ENCODE measurements at places on chromosomes 1 and 21. TPM values are rescaled to one million over a fixed set of nuclear protein-coding genes. Genes with fewer than 3 reads are reported as not detected.

DNA sequence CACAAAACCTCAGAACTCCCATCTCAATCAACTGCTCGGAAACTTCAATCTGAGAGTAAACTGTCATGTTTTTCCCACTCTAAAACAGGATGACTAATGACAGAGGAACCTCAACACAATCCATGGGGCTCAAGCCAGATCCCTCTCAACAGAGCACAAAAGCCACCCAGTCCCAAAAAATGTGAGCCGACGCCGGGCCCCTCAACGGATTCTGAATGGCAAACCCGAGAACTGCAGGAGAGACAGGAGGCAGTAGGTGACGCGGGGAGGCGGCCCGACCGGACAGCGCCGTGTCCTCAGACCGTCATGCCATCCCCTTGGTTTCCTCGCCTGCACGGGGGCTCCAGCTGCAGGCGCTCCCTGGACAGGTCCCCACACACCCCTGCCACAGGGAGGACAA, 53.4 kb downstream of the SSBP3 start:
- H3K27me3 ChIP-seq = no peaks in the 10 kb centered on the region
- no peak overlapping the region for H3K4me3 ChIP-seq
- H3K27ac ChIP-seq = no peak overlapping the region
- DNase-seq = peak; percentile 40

DNA sequence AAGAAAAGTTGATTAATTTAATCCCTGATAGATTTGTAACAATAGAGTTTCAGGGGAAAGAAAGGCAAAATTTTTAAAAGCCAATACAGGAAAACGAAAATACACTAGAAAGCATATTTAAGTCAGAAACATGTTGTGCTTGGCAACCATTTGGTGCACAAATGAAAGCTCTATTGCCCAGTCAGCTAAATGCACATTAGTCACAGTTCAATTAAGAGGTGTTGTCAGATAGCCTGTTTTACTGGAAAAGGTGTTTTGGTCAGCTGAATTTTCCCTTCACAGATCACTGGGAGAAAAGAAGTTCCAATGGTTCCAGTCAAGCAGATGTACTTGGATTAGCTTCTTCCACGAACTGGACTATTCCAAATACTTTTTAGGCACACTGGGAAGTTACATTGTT, 25.4 kb downstream of the RGS4 start:
- H3K4me3 ChIP-seq = no peak overlapping the region
- no peaks in the 10 kb centered on the region for H3K4me1 ChIP-seq
- no peak overlapping the region for H3K27ac ChIP-seq

GRCh38 chr1:97849345-97850340, 71.2 kb downstream of the DPYD start:
- no peaks in the 10 kb centered on the region for H3K36me3 ChIP-seq
- DNase-seq = no peak
- H3K27ac ChIP-seq = peak overlapping the region; percentile 9
- no peak overlapping the region for H3K4me3 ChIP-seq
- H3K27me3 ChIP-seq = no peaks in the 10 kb centered on the region

- H3K27ac ChIP-seq = peak overlapping the region; percentile 88
- no peak for DNase-seq
- H3K36me3 ChIP-seq = no peaks in the 10 kb centered on the region
Observed at GRCh38 chr1:150516050-150516591, 569 bp downstream of the FALEC start.

- no peaks in the 10 kb centered on the region for H3K27me3 ChIP-seq
- H3K27ac ChIP-seq = no peak overlapping the region
- no peak overlapping the region for H3K4me3 ChIP-seq
- peaks cover 10% of the 10 kb centered on the region for H3K4me1 ChIP-seq
- DNase-seq = no peak
- no peaks in the 10 kb centered on the region for H3K36me3 ChIP-seq
Observed at GRCh38 chr1:67540025-67540732, 110.0 kb upstream of the SERBP1 start.

- H3K27me3 ChIP-seq = no peaks in the 10 kb centered on the region
- no peaks in the 10 kb centered on the region for H3K4me1 ChIP-seq
- peaks cover 4% of the 10 kb centered on the region for H3K36me3 ChIP-seq
- no peak overlapping the region for H3K27ac ChIP-seq
- H3K4me3 ChIP-seq = no peak overlapping the region
Observed at GRCh38 chr1:153685544-153686340, 7.3 kb downstream of the NPR1 start.

Gene INSRR
- not detected for total RNA-seq

- no peak for DNase-seq
- H3K27ac ChIP-seq = no peak within 1 kb of the TSS
- no peaks in the 10 kb centered on the region for H3K36me3 ChIP-seq
- no peaks in the 10 kb centered on the region for H3K4me1 ChIP-seq
- H3K4me3 ChIP-seq = no peak within 1 kb of the TSS
Observed at GRCh38 chr1:196887515-196888239, at the start of gene CFHR4. Gene CFHR4 (plus strand): TSS chr1:196888052. CDS start chr1:196888151, 99 bp downstream.

- no peaks in the 10 kb centered on the region for H3K4me1 ChIP-seq
- no peaks in the 10 kb centered on the region for H3K27me3 ChIP-seq
- no peak overlapping the region for H3K4me3 ChIP-seq
- no peak for DNase-seq
- no peaks in the 10 kb centered on the region for H3K36me3 ChIP-seq
Observed at GRCh38 chr1:165823552-165824268, 3.7 kb upstream of the UCK2 start.

Gene C21orf58
- total RNA-seq = 2.3 TPM

GRCh38 chr1:29361686-29362085, 125.4 kb downstream of the PTPRU start:
- H3K4me3 ChIP-seq = no peak overlapping the region
- peaks cover 7% of the 10 kb centered on the region for H3K27me3 ChIP-seq
- H3K4me1 ChIP-seq = no peaks in the 10 kb centered on the region
- no peaks in the 10 kb centered on the region for H3K36me3 ChIP-seq
- no peak for DNase-seq

Gene S100A7
- not detected for total RNA-seq

- no peak for DNase-seq
- no peaks in the 10 kb centered on the region for H3K27me3 ChIP-seq
- H3K4me1 ChIP-seq = peaks cover 60% of the 10 kb centered on the region
- no peak overlapping the region for H3K4me3 ChIP-seq
Observed at GRCh38 chr1:39270368-39270767, 65.9 kb downstream of the MACF1 start.

Gene KCNN3
- 7.6 TPM for total RNA-seq

DNA sequence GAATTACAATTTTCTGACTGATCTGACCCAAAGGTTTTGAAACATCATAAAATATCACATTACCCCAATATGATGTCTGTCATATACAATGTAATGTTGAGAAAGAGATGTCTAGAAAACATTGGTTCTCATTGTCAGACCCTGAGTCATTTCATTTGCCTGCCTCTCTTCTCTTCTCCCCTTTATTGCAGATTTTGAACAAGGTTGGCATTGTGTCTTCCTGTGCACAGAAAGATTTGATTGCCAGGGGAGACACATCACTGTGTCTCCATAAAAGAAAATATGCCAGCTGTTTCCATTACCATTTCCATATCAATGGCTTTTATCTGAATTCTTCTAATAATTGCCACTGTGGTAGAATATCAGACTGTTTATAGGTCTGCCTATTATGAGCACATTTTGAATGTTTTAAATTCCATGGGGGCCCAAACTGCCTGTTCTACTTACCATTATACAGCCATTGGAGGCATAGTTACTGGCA, 65.6 kb downstream of the IFI44 start:
- no peaks in the 10 kb centered on the region for H3K27me3 ChIP-seq
- H3K4me1 ChIP-seq = no peaks in the 10 kb centered on the region
- H3K27ac ChIP-seq = no peak overlapping the region
- no peak for DNase-seq
- H3K36me3 ChIP-seq = no peaks in the 10 kb centered on the region

DNA sequence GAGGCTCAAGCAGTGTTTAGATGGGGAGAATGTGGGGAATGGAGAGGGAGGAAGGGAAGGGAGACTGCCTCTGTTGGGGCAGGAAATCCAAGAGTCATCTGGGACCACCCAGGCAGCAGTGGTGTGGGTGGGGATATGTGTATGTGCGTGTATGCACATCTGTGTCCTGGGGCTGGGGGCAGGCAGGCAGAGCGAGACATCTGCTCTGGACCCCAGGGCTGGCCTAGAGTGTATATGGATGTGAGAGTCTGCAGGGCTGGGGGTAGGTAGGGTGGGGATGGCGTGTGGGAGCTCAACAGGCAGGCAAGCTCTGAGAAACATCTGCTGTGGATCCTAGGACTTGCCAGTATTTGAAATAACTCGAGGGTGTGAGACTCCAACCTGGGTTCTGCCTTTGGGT, 3.5 kb downstream of the PTCH2 start:
- H3K36me3 ChIP-seq = no peaks in the 10 kb centered on the region
- H3K27me3 ChIP-seq = no peaks in the 10 kb centered on the region
- H3K4me1 ChIP-seq = peaks cover 5% of the 10 kb centered on the region
- DNase-seq = no peak
- no peak overlapping the region for H3K27ac ChIP-seq
- H3K4me3 ChIP-seq = no peak overlapping the region

Gene PDZK1IP1
- 41.2 TPM for total RNA-seq

DNA sequence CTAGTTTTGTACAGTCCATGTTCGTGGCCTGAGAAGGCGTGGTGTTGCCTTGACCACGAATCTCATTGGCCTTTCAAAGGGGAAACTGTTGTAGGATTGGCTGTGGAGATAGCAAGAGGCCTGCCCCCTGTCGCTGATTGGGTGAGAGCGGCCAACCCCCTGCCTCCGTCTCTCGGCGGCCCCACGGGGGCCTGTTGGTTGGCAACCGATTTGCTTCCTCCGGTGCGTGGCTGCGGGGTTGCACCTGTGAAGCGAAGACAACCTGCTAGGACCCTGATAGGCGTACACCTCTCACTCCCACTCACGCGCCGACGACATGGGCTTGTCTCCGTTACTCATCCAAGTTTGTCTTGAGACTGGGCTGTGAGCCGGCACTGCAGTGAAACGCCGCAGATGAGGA, at the start of gene UBE2U:
UBE2U (plus strand) TSS at position 204 of the 400 bp plus-strand sequence. CDS start 428 bp downstream, outside the sequence.
- H3K4me1 ChIP-seq = no peaks in the 10 kb centered on the region
- H3K36me3 ChIP-seq = no peaks in the 10 kb centered on the region
- no peaks in the 10 kb centered on the region for H3K27me3 ChIP-seq

Gene F13B
- total RNA-seq = not detected

Gene OLFML2B
- total RNA-seq = 17.5 TPM

DNA sequence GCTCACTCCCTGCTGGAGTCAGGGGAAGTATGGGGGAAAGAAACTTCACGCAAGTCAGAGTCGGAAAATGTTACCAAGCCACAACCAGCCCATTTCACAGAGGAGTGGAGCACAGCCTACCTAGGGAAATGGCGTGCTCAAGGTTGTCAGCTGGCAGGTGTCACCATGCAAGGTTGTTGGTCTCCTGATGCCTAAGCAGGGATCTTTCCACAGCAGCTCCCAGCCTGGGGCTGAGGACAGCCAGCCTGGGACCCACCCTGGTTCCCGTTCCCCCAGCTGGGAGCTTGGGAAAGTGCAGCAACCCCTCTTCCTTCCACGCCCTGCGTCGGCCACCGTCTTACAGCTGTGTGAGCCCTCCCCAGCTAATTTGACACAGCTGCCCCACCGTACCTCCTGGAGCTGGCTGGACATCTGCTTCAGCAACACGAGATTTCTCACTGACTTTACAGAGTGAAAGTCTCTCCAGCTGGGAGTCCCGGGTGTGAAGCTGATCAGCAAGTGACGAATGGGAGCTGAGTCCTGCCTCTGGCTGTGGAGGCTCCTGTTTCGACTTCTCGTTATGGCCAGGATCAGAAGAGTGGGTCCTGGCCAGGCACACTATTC, 224.6 kb upstream of the RAB4A start:
- H3K27me3 ChIP-seq = no peaks in the 10 kb centered on the region
- no peak for DNase-seq
- H3K4me3 ChIP-seq = no peak overlapping the region
- no peak overlapping the region for H3K27ac ChIP-seq

- no peak overlapping the region for H3K27ac ChIP-seq
- H3K4me3 ChIP-seq = no peak overlapping the region
- no peaks in the 10 kb centered on the region for H3K36me3 ChIP-seq
- H3K4me1 ChIP-seq = no peaks in the 10 kb centered on the region
- DNase-seq = no peak
- H3K27me3 ChIP-seq = no peaks in the 10 kb centered on the region
Observed at GRCh38 chr1:5093042-5093441, 438.6 kb downstream of the AJAP1 start.

DNA sequence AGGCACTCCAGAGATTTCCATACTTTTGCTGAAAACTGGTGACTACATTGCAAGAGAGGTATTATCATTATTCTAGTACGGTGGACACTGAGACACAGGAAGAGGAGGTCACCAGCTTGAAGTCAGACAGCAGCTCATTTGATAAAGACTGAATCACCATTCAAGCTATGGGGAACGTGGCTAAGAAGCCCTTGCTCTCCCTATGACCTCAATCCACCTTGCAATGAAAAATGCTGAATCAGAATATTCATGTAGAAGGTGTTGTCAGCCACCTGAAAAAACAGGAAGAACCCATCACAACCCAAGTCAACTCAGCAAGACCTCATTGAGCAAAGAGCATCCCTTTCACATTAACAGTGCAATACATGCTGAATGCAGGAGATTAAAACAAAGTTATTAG, 59.0 kb upstream of the FGGY start:
- peaks cover 5% of the 10 kb centered on the region for H3K4me1 ChIP-seq
- no peak for DNase-seq
- no peak overlapping the region for H3K4me3 ChIP-seq
- no peak overlapping the region for H3K27ac ChIP-seq
- no peaks in the 10 kb centered on the region for H3K36me3 ChIP-seq
- H3K27me3 ChIP-seq = no peaks in the 10 kb centered on the region

DNA sequence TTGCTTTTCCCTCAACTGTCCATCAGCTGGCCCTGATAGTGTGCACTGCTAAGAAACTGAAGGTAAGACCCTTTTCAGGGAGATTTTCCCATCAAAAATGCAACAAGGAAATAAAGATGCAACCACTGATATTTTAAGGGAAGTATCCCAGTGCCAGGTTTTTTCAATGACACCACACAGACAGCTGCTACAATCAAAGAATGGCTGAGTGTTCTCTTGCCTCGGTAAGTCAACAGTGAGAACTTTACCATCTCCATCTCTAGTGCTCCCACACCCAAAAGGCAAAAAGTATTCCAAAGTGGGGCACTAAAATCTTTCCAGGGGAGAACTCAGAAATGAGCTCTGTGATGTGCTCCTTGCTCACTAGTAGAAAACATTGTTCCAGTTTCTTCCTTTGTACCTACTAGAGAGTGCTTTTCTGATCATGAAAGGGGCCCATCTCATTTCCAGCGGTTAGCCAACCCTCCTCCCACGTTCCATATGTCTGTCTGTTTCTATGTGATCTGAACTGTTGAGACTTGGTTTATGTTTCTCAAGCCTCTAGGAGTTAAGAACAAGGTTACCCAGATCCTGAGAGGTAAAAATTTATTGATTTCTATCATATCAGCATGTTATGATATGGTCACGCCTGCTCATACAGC, 67.6 kb upstream of the NEK2 start:
- H3K4me1 ChIP-seq = no peaks in the 10 kb centered on the region
- H3K36me3 ChIP-seq = no peaks in the 10 kb centered on the region
- no peaks in the 10 kb centered on the region for H3K27me3 ChIP-seq
- DNase-seq = no peak

- no peaks in the 10 kb centered on the region for H3K27me3 ChIP-seq
- no peak overlapping the region for H3K27ac ChIP-seq
- no peaks in the 10 kb centered on the region for H3K4me1 ChIP-seq
- H3K4me3 ChIP-seq = no peak overlapping the region
Observed at GRCh38 chr1:76354236-76354635, 279.7 kb downstream of the ST6GALNAC3 start.

Gene C1QA
- 521 TPM for total RNA-seq

Measured in upper lobe of right lung (tissue), 1 donor.